MCF 10A (cell line): ENCODE measurements at places on chromosomes 12 and 14.

DNA sequence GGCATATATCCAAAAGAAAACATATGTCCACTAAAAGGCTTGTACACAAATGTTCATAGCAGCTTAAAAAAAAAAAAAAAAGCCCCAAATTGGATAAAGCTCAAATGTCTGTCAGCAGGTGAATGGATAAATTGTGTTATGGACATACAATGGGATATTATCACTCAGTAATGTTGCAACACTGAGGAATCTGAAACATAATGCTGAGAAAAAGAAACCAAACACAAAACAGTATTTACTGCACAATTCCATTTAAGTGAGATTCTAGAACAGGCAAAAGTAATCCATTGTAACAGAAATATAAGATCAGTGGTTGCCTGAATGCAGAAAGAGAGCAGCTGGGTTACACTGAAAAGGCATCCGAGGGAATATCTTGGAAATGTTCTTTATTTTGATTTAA is 117.9 kb downstream of the SLC15A5 start:
- no peak for DNase-seq

DNA sequence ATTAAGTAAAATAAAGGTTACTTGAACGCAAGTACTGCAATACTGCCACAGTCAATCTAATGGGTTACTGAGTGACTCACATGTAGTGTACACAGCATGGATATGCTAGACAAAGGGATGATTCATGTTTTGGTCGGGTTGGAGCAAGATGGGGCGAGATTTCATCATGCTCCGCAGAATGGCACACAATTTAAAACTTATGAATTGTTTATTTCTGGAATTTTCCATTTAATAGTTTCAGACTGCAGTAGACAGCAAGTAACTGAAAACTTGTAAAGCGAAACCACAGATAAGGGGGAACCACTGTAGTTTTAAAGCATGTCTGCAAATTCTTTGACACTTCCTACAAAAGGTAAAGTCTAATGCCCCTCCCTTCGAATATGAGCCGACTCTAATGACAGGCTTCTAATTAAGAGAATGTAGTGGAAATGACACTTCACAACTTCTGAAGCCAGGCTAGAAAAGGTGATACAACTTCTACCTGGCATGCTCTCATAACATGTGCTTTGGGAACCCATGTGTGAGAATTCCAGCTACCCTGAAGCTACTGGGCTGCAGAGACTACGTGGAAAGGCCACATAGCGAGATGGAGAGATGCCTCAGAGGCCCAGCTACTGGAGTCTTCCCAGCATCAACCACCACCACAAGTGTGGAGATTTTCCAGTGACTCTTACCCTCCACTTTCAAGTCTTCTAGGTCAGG is 13.9 kb upstream of the TCP11L2 start:
- DNase-seq, result peak; percentile 94

DNA sequence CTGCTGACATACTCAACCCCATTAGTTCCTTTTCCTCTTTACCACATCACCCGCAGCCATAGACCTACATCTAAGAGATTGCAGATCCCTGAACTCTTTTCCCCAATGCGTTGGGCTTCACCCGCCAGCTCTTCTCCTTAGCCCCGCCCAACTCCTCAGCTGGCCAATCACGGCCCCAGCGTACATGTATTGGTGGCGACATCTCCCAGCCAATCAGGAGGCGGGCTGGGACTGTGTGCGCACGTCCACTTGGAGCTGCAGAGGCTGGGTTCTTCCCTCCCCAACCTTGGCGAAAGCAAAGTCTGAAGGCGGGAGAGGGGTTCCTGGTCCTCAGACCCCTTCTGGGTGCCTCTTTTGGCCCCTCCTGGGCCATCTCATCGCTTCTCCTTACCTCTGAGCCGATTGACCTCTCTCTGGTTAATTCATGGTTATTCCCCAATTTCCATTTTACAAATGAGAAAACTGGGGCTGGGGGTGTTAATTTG is 11.0 kb downstream of the PDE1B start:
- DNase-seq, result peak; percentile 73

DNA sequence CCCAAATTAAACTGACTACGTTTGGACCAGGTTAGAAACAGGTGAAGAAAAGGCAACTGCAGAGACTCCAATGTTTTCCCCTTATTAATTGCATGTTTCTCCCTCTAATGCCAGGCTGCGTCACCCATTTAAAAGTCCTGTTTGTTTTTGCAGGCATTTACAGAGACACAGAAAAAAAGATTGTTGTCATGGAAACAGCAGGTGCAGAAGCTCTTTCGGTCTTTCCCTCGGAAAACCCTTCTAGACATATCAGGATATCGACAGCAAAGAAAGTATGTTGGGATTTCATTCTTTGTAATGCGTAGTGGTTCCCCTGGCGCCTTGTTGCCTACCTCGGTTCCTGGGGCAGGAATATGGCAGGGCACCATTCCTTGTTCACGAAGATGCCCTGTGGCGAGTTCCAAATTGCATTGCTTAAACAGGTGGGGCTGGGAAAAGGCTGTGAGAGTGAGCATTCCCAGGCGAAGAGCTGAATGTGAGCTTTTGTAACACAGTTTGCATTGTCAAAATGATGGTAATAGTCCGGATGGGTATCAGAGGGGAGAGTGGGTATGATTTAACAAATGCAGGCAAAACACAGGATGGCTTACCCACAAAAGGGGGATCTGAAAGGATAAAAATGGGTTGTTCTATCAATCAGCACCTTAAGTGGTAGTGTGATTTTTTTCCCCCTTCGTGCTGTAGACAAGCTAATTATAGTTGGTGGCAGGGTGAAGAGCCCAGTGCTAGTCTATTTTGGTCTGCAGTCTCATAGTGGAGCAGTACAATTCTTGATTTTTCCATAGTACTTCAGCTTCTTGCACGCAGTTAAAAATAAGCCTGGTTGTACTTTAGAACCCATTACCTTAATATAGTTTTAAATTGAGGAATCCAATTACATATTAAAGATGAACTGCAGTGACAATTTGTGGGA is 132.4 kb downstream of the GCH1 start:
- DNase-seq, result no peak

DNA sequence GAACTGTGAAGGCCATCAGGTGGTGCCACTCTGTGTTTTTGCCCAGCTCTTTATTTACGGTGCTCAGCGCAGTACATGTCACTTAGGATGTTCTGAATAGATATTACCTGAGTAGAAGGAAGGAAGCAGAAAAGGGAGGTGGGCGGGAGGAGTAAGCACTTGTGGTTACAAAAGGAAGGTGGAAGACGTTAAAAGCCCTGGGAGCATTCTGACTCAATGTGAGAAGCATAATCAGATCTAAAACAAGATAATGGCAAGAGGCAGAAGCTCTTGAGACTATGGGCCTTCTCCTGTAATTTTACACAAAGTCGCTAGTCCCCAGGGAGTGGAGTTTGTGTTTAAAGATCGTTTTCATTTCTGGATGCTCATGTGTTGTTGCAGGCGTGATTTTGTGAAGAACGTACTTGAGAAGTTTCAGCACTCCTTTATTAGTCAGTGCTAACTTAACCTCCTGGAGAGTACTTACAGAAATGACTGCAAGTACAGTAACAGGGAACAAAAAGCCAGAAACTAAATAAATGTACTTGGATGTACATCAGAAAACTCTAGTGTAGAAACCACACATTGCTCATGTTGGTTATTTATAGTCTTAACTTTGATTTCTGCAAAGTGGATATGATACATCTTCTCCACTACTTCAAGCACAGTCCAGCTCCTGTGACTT is 1523.5 kb downstream of the AACS start:
- no peak for DNase-seq

GRCh38 chr12:25020621-25021243 is 71.8 kb upstream of the BCAT1 start:
- no peak for DNase-seq

- no peak for DNase-seq
Measured at GRCh38 chr12:108349278-108349688, 10.2 kb upstream of the CMKLR1 start.

DNA sequence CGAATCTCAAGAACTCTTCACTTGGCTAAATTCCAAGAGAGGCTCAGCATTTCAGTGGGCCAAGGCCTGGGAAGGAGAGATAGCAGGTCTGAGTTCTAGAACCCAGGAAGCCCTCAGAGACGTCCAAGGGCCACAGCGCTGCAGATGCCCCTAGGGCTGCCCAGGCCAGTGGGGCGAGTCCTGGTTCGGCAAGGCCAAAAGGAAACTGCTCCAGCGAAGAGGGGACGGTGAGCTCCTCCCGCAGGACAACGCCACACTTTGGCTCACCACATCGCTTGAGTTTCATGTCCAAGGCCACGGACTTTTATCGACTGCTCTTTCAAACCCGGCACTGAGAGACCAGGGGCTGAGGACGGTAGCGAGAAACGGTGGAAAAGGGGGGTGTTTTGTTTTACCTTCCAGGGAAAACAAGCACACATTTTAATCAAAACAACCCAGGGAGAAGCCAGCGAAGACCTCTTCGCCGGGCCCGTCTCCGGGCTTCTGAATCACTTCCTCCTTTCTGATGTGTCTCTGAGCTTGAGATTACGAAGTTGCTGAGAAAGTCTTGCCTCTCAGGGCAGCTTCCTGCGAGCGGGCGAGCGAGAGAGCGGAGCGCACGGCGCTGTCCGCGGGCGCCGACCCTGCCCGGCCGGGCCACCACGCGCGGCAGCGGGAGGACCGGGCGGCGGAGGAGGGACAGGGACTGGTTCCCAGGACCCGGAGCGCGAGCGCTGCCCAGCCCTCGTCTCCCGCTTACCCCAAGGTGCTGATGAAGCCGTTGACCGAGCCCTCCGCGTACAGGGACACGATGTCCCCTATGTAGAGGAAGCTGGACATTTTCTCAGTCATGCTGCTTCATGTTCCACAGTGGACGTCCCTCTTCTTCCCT is 808 bp downstream of the ITPR2 start:
- peak; percentile 71 for DNase-seq

- no peak for DNase-seq
Measured at GRCh38 chr12:46263140-46264016, 5.5 kb downstream of the SLC38A1 start.

DNA sequence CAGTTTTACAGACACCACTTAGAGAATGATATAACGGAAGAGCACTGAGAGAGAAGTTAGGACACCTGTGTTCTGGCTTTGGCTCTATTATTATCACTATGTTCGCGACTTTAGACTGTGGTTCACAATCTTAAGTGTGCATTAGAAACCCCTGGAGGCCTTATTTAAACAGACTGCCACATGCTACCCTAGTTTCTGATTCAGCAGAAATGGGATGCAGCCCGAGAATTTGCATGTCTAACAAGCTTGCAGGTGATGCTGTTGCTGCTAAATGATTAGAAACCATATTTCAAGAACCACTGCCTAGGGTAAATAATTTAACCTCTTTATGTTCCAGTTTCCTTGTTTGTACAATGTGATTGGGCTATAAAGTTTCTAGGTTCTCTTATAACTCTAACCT is 3.6 kb upstream of the RAD51AP1 start:
- no peak for DNase-seq

DNA sequence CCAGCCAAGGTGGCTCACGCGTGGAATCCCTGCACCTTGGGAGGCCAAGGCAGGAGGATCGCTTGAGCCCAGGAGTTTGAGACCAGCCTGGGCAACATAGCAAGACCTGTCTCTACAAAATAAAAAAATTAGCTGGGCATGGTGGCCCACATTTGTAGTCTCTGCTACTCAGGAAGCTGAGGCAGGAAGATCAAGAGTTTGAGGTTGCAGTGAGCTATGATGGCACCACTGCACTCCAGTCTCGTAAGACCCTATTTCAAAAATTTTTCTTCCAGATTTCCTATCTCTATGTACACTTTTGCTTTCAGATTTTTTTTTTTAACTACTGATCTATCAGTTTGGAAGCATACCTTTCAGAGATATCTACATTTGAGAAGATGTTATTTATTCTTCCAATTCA is 15.3 kb downstream of the SNX6 start:
- DNase-seq, result no peak

- no peak for DNase-seq
Measured at GRCh38 chr12:123037791-123038190, 57.3 kb downstream of the ARL6IP4 start.

DNA sequence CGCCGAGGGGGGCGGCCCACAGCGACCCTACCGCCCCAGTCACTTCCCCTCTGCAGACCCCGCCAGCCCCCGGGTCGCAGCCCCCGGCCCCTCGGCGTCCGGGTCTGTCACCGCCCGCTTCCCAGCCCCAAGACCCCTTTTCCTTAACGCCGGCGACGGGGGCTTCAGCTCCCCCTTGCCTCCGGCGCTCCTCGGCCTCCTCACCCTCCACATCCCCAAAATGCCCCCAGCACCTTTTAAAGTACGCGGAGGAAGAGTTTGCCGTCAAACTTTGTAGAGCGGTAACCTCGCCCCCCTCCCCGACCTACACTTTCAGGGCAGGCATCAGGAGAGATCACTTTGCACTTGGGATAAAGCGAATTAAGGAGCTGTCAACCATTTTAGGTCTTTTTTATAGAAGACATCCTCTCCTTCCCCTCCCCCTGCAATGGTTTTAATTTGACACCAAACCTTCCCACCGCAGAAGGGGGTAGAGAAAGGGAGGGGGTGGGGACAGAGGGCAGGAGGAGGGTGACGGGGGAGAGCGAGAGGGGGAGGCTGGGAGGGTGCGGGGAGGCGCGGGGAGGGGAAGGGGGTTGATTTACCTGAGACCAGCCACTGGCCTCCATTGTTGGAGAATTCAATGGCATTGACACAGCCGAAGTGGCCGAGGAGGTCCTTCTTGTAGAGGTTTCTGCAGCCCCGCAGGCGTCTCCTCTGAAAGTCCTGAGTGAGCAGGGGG is 578 bp downstream of the DCAF5 start:
- peak; percentile 58 for DNase-seq

DNA sequence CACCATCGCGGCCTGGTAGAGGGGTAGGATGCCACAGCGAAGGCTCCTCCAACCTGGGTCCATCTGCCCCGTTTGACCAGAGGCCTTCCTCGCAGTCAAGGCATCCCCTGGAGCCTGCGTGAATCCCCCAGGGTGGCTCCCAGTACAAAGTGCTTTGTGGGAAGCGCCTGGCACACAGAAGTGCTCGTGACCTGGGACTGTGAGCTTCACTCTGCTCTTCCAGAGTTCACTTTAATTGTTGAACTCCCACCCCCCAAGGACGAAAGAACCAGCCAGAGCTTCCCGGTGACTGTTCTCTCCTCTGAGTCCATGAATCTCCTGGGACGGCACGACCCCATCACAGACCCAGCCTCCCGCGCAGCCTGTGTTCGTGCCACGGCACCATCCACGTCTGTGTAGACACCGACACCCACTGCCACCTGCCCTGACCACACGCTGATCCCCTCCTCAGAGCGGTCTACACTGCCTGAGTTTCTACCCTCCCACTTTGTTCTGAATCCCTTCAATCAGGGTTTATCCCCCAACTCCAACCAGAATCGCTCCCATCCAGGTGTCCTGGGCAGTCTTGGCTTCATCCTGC is 15.9 kb downstream of the P2RX2 start:
- no peak for DNase-seq

DNA sequence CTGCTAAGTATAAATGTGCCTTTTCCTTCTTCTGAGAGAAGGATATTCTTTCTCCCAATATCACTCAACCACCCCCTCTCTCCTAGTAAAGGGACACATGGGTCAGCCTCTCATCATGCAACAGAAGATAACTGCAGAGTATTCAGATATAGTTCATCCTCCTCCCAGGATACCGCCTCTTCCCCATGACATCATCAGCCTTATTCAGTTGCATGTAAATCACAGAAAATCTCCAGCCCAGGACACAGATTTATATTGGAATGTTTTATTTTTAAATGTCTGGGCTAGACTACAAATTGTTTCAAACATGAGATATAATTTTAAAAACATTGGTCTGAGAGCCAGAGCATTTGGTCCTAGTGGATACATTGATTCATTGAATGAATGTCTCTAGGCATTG is 178.5 kb downstream of the C12orf42 start:
- no peak for DNase-seq

- no peak for DNase-seq
Measured at GRCh38 chr14:103619057-103619456, 10.0 kb upstream of the KLC1 start.

GRCh38 chr12:93107514-93108312 is 178.6 kb upstream of the EEA1 start:
- no peak for DNase-seq
